ENCODE measurements at places on chromosomes 16 and 17.

DNA sequence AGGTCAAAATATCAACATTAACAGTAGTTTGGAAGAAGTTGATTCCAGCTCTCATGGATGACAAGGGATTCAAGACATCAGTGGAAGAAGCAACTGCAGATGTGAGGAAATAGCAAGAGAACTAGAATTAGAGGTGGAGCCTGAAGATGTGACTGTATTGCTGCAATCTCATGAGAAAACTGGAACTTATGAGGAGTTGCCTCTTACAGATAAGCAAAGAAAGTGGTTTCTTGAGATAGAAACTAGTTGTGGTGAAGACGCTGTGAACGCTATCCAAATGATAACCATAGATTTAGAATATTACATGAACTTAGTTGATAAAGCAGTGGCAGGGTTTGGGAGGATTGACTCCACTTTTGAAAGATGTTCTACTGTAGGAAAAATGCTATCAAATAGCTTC lies 67.8 kb downstream of the GOSR1 start:
- no peak for DNase-seq

GRCh38 chr17:82371333-82372248 lies at the start of gene UTS2R:
Gene UTS2R (plus strand): TSS chr17:82371765. CDS start chr17:82374325, 2,560 bp downstream.
- no peak for DNase-seq

DNA sequence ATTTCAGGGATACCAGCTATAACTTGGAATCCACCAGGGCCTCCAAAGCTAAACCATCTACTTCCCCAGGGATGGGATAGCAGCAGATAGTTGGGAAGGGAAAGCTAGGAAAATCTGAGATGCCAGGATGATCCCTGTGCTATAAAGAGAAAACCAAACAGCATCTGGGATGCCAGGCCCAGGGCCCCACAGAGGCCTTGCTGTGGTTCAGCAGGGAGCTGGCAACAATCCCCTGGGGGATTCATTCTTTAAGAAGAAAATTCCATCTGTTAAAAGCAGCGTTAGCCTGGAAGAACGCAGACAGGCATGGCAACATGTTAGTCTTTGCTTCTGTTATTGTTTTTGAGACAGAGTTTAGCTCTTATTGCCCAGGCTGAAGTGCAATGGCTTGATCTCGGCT lies 16.6 kb downstream of the MYO18A start:
- peak; percentile 87 for DNase-seq

GRCh38 chr17:62652251-62653001 lies 25.0 kb downstream of the MRC2 start:
- peak; percentile 89 for DNase-seq

Data from fibroblast of skin of back (primary cell).